ENCODE measurements at places on chromosomes 1 and 21.

GRCh38 chr1:201065686-201066085 is 42.2 kb upstream of the KIF21B start:
- no peak for DNase-seq

DNA sequence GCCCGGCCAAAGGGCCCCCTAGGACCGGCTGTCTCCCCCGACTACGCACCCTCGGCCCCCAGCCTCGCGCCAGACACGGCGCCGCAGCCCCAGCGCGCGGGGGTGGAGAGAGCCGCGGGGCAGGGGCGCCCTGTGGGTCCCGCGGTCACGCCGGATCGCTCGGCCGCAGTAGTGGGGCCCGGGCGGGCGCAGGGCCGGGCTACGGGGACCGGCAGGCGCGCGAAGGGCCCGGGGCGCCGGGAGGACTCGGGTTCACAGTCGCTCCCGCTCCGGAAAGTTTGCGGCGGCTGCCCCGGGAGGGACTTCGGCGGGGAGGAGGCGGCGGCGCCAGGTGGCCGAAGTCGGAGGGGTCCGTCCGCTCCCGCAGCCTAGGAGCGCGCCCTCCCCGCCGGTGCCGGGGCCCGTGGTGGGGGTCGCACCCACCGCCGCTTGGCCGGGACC is 7.1 kb upstream of the ZNF669 start:
- peak; percentile 5 for DNase-seq

- DNase-seq, result no peak
Observed at GRCh38 chr1:233651061-233651460, 37.2 kb downstream of the KCNK1 start.

DNA sequence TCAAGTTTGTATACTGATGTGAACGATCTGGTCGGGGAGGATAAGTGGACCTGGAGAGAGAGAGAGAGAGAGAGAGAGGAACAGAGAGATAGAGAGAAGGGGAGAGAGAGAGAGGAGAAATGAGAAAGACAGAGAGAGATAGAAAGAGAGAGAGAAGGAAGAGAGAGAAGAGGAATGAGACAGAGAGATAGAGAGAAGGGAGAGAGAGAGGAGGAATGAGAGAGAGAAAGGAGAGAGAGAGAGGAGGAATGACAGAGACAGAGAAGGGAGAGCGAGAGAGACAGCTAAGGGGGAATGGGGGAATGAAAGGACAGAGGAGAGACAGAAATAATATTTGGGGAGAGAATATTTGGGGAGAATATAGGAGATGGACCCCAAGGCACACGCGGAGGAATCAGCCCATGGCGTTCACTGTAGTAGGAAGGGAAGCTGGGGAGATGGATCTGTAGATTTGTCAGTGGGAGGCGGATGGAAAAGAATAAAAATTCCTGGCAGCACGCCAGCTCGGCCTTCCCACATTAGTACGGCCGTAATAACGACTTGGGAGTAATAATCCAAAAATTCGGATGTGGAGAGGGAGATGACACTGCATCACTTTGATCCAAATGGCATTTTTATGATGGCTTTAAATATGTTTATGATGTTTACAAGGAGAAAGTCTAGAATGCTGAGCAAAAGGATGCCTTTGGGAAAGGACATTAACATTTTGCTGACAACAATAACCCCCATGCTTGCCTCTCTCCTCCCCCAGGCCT is 159.8 kb upstream of the KCNJ6 start:
- DNase-seq, result no peak

- no peak for DNase-seq
Observed at GRCh38 chr1:229842302-229843255, 216.5 kb downstream of the URB2 start.

- DNase-seq, result no peak
Observed at GRCh38 chr1:162661336-162661735, 29.1 kb downstream of the DDR2 start.

DNA sequence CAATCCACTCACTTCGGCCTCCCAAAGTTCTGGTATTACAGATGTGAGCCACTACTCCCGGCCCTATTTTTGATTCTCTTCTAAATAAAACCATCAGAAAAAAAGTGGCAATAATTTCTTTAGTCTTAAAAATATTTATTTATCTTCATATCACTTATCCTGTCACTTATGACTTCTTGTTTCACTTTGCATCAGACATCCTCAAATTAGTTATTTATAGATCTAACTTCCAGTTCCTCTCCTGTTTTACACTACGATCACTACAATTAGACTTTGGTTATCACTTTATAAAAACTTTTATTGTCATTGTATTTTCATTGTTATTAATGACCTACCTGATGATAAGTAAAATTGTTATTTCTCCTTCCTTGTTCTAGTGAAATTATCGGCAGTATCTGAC is 783.4 kb upstream of the BRINP3 start:
- DNase-seq, result no peak

DNA sequence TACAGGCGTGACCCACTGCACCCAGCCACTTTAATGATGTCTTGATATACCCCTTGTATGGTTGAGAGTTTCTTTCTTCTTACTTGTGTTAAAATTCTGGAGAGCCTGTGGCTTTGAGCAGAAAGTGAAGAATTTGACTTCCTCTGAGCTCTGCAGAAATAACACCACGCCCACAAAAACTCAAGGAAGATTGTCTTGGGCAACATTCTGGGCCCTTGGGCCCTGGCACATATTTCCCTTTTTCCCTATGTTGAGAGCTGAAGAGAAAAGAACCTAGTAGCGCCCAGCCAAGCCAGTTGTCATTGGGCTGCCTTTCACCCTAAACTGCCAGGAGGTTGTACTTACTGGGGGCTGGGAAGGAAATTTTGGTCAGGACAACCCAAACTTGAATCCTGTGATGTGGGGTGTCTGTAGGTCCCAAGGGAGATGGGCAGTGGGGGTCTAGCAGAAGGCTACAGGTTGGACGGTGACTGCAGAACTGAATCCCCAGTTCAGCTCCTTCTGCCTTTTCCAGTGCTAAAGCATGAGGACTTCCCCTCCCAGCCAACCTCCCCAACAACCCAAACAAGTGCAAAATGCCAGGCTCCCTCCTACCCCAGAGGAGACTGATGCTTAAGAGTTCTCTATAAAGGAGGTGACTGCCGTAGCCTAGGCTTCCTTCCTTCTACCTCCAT is 11.7 kb upstream of the SNAPIN start:
- DNase-seq, result no peak

DNA sequence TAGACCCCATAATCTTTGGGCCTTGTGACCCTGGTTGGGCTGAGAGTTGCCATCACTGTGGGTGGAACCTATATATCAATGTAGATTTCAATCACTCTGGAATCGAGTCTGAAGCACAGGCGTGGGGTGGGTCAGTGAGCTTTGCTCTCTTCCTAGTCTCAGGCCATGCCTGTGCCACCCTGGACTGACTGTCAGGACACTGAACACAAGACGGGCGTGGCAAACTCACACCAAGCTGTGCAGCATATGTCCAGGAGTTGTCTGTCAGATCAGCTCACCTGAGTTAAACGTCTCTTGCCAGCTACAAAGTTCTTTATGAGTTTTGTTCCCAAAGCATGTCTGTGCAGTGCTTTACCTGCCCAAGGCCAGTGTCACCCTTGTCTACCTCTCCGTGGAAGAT is 30.9 kb upstream of the ALPL start:
- DNase-seq, result no peak

DNA sequence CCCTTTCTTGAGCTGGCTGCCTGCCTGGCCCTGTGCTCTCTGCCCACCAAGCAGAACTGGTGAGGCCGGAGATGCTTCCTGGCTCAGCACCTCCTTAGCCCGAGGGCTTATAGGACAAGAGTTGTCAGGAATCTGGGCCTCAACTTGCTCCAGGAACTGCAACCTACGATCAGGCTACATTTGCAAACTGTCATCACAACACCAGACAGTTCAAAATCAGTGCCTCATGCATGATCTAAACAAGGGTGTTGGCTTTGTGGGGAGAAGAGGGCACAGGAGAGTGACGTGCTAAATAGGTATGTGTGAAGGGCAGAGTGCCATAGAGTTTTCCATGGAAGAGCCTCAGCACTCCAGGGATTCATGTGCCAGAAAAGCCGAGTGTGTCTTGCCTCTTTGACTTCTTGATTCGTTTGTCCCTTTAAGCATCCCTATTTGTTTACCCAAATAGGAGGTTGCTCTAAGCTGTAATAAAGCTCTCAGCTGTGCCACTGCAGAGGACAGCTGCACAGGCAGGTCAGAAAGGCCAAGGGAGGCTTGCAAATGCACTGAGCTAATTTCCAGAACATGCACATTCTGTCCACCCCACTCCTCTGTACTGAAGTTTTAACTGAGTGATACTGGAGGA is 30.2 kb upstream of the NEK2 start:
- no peak for DNase-seq

DNA sequence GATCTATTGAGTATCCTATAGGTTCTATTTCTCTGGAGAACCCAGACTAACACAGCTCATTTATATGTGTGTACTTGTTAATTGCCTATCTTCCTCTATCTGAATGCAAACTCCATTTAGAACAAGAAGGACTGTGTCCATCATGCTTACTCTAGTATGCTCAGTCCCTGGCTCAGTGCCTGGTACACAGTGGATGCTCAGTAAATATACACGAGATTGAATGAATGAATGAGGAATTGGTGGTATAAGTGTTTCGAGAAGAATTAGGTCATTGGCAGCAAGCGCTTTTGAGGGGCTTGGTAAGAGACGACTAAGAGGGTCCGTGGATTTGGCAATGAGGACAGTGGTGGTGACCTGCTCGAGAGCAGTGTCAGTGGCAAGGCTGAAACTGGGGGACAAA is 112.5 kb downstream of the CSMD2 start:
- DNase-seq, result no peak

DNA sequence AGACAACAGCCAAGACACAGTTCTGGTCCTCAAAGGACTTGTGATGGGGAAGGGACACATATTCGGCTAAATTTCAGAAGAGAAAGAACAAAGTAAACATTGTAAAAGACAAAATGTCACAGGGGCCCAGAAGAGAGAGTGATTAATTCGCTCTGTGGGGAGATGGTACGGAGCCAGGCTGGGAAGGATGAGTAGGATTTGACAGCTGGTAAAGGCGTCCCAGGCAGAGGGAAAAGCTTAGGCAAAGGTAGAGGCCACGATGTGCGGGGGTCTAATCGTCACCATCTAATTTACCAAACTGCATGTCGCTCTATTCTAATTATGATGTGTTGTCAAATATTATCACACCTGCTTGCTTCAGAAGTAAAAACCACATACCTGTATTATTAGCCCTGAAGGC is 17.3 kb upstream of the EFNA1 start:
- DNase-seq, result no peak

- DNase-seq, result peak; percentile 32
Observed at GRCh38 chr1:218664385-218665170, 319.4 kb downstream of the TGFB2 start.

GRCh38 chr1:88618331-88618730 is 65.7 kb upstream of the PKN2 start:
- no peak for DNase-seq

DNA sequence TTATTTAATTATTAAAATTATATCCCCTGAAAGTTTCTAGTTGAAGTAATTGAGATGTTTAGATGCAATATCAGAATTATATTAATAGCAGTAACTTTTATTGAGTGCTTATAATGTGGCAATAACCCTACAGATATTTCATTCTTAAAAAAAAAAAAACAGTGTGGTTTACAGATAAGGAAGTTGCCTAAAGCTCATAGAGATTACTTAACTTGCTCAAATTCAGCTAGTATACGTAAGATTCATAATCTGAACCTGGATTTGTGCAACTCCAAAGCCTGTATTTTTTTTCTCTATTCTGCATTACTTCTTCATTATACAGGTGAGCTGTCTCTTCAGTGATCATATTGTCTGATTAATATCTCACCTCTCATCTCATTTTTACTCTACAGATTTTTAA is 156.0 kb upstream of the PTBP2 start:
- DNase-seq, result no peak

GRCh38 chr21:29737186-29737585 is 202.6 kb downstream of the GRIK1 start:
- no peak for DNase-seq

GRCh38 chr1:3168678-3169077 is 99.7 kb downstream of the PRDM16 start:
- DNase-seq, result no peak

GRCh38 chr1:79497193-79497773 is 490.8 kb upstream of the ADGRL4 start:
- peak; percentile 50 for DNase-seq

All from fibroblast of skin of scalp (primary cell).